Effector CD4-positive, alpha-beta T cell (primary cell): ENCODE measurements at places on chromosomes 3 and 15.

GRCh38 chr3:113890256-113890900 lies 51.8 kb downstream of the GRAMD1C start:
- no peak for DNase-seq

GRCh38 chr3:131716007-131716406 lies 213.2 kb upstream of the MRPL3 start:
- no peak for DNase-seq

DNA sequence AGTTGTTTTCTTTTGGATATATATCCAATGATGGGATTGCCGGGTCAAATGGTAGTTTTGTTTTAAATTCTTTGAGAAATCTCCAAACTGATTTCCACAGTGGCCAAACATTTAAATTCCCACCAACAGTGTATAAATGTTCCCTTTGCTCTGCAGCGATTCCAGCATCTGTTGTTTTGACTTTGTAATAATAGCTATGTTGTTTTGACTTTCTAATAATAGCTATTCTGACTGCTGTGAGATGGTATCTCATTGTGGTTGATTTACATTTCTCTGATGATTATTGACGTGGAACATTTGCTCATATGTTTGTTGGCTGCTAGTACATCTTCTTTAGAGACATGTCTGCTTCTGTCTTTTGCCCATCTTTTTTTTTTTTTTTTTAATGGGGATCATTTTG lies 332.2 kb upstream of the GBE1 start:
- no peak for DNase-seq

- no peak for DNase-seq
These were observed 450.0 kb upstream of the KCNMB2 start for GRCh38 chr3:178086144-178086825.

DNA sequence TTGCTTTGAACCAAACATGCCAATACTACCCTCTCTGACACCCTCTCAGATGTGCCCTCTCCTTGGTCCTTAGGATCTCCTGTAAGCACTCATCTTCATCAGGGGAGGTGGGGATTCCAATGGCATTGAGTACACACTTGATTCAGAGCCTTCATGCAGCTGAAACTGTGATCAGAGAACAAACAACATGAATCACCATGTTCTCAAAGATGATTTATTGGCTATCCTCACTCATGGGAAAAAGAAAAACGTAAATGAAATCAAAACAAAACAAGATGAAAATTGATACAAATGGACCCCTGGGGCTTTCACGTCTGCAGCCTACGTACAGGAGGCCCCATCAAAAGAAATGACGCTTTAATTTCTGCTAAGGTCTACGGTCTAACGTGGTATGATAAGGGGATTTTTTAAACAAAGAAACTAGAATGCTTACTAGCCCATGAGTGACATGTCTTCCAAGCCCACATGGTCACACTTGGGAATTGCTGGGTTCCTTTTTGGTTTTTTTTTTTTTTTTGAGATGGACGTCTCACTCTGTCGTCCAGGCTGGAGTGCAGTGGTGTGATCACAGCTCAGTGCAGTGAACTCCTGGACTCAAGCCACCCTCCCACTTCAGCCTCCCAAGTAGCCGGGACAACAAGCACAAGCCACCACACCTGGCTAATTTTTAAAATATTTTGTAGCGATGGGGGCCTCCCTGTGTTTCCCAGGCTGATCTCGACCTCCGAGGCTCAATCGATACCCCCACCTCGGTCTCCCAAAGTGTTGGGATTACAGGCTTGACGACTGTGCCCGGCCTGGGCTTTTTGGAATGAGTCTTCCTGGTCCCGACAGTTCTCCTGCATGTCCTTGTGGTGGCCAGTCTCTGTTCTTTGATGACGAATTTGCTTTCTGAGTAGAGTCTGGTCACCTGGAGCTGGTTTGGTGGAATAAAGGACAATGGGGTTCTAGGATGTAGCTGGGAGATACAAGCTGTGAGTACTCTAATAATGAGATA lies 202.6 kb downstream of the XXYLT1 start:
- no peak for DNase-seq

- no peak for DNase-seq
These were observed 166.8 kb downstream of the TCF12 start for GRCh38 chr15:57085267-57085666.

DNA sequence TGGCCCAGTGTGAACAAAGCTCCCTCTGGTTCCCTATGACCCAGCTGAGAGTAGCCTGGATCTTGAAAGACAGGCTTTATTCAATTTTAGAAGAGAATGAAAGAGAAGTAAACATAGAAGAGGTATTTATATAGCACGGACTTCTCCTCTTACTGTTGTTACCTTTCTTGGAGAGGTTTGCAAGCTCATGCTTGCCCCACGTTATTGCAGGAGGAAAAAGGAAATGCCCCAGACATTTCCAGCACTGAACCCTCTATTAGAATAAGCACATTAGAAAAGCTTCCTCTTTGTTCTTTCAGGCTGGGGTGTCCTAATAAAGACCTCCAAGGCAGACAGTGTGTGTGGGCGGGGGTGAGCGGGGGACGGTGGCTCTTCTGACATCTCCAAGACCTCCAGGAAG lies 98.7 kb upstream of the AGBL1 start:
- DNase-seq: no peak

DNA sequence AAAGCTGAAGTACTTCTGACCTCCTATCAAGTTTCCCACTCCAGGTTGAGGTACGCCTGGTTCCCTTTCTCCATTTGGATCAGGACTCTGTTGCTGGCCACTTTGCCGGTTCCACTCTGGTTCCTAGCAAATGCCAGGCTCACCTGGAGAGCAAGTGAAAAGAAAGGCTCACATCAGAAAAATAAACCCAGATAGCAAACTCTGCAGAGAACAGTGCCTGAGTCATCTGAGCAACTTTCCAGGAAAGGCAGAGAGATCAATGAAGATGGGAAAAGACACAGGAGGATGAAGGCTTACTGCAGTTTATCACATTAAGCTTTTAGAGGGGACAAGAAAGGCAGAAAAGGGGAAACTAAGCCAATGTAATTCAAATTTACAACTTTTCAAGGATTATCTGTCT lies 41.8 kb upstream of the WDR5B start:
- DNase-seq: no peak

DNA sequence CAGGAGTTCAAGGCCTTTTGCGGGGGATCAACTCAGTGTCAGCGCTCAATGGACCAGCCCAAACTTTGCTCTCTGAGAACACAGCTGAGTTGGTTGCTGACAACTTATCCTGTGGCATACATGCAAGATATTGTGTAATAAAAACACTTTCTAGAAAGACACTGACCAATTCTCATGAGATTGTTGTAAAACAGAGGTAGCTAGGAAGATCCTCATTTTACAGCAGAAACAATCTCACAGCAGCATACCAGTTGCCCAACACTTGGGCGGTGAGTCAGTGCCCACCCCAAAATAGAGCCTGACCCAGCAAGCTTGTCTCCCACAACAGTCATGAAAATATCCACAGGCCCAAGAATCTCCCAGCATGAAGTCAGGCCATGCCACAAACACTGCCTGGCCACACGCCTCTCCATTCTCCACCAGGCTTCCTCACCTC lies 18.2 kb downstream of the KLHL6 start:
- no peak for DNase-seq

GRCh38 chr3:41328926-41329325 lies 129.6 kb downstream of the CTNNB1 start:
- no peak for DNase-seq

DNA sequence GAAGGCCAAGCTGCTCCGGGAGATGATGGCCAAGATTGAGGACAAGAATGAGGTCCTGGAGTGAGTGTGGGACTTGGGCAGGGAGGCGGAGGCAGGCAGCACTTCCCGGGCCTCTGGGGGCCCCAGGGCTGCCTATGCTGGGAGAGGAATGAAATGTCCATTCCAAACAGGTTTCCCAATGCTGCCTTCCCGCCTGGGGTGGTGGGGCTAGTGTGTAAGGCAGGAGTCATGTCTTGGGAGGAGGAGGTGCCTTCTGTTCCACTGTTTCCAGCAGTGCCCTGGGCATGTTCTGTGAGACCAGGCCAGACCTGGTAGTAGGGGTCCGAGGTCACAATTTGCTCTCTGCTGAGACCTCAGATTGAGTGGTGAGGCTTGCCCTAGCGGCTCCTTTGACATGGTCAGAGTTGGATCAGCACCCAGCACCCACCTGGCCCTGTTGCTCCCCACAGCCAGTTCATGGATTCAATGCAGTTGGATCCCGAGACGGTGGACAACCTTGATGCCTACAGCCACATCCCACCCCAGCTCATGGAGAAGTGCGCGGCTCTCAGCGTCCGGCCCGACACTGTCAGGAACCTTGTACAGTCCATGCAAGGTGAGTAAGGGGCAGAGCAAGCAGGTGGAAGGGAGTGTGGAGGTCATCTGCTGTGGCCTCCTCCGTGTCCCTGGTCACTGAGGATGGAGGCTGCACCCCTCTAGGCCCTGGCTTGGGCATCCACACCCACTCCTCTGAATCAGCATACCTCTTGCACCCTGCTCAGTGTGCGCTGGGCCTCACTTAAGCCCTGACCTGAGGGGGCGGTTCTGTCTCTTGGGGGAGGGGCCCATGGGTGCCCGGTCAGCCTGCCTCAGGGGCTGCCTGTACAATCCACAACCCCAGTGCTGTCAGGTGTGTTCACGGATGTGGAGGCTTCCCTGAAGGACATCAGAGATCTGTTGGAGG lies 27.3 kb downstream of the PTPN23 start:
- no peak for DNase-seq

- no peak for DNase-seq
These were observed 97.5 kb downstream of the RFTN1 start for GRCh38 chr3:16415911-16416476.

DNA sequence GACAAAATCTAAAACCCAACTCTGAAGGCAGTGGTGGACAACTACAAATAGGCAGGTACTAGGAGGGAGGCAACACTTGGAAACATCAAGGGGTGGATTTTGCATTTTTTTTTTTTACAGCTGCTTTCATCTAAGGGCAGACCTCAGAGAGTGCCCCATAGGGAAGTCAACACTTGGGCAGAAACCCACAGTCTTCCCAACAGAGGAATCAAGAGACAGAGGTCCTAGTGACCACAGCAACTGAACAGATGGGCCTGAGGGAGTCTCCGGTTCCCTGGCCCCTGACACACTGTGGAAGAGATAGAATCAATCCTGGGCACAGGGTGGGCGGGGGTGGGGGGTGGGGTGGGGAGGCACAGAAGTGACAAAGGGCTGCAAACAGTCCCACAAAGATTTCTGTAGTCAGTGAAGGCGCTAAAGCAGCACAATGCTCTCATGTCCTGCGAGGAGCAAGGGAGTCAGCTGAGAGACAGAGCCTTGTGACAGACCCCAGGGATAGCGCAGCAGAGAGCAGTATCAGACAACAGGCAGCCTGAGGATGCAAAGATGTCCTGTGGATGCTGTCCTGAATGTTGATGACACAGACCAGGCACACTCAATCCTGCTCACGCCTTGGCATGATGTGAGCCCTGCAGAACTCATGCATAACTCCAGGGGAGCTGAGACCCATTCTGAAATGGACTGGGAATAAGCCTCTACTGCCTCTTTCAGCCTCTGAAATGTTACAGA lies 6.9 kb upstream of the RFTN1 start:
- DNase-seq: no peak

DNA sequence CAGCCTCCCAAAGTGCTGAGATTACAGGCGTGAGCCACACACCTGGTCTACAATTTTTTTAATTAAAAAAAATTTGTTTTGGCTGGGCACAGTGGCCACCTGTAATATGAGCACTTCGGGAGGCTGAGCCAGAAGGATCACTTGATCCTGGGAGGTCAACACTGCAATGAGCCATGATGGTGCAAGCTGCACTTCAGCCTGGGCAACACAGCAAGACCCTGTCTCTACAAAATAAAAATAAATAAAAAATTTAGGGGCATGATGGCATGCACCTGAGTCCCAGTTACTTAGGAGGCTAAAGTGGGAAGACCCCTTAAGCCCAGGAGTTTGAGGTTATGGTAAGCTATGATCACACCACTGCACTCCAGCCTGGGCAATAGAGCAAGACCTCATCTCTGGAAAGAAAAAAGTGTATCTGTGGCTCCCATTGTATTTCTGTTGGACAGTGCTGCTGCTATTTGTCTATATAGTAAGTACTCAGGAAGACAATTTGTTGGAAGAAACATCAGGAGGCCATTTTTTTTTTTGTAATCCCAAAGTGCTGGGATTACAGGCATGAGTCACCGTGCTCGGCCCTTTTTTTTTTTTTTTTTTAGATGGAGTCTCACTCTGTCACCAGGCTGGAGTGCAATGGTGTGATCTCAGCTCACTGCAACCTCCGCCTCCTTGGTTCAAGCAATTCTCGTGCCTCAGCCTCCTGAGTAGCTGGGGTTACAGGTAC lies 27.5 kb upstream of the SH3BP5 start:
- no peak for DNase-seq

- no peak for DNase-seq
These were observed 149.7 kb upstream of the LRRFIP2 start for GRCh38 chr3:37324131-37324530.

DNA sequence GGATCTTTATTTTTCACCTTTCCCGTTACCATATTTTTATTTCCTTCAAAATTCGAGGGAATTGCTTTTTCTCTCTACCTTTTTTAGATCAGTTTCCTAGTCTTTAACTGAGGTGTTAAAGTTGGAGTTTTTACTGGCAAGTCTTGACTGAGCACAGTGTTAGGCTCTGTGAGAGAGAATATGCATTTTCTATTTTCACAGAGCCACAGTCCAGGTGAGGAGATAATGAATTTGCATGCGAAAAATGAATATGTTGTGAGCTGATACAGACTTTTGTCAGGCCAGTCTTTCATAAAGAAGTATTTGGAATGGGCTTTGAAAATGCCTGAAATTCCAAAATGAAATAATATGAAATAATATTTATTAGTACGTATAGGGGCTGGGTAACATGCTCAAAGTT lies 31.9 kb downstream of the MME start:
- DNase-seq: no peak
